ENCODE measurements at places on chromosomes 6 and 20.

DNA sequence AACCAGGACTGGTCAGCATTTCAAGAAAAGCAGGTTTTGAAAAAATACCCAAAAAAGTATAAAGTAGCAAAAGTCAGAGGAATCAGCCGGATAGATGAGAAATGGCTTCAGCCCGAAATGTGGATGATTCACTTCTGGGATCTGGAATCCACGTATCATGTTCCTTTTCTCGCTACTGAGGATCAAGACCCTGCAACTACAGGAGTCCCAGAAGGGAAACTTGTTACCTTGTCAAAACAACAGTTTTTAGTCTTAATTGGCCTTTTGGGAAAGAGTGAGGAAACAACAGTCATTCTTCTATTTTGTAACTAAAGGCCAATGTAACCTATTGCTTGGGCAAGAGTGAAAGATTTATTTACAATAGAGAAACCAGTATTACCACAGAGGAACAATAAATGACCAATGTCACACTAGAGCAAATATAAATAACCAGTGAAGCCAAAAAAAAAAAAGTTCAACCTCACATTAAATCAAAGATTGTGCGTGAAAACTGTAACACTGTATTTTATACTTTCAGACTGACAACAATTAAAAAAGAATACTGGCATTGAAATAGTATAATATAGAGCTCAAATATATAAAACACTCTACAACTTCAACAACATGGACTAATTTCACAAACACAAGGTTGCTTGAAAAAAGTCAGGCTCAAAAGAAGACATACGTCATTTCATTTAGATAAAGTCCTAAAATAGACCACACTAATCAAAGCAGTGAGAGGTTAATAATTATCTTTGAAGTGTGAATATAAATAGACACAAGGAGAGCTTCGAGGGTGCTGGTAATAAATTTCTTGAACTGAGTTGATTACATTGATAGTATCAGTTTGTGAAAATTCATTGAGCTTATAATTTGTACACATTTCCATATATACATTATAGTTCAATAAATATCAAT, 116.2 kb downstream of the GFRAL start:
- H3K27ac ChIP-seq: no peak overlapping the region
- DNase-seq: no peak
- no peaks in the 10 kb centered on the region for H3K36me3 ChIP-seq
- H3K4me1 ChIP-seq: no peaks in the 10 kb centered on the region
- H3K4me3 ChIP-seq: no peak overlapping the region

- peaks cover 58% of the 10 kb centered on the region for H3K4me1 ChIP-seq
- H3K27ac ChIP-seq: peak overlapping the region; percentile 80
These were observed 4.9 kb downstream of the CLIC5 start for GRCh38 chr6:46010771-46011170.

GRCh38 chr20:49951151-49951550, 15.0 kb downstream of the RNF114 start:
- H3K4me3 ChIP-seq: no peak overlapping the region
- no peak overlapping the region for H3K27ac ChIP-seq
- peaks cover 72% of the 10 kb centered on the region for H3K36me3 ChIP-seq
- peaks cover 9% of the 10 kb centered on the region for H3K4me1 ChIP-seq
- DNase-seq: no peak

DNA sequence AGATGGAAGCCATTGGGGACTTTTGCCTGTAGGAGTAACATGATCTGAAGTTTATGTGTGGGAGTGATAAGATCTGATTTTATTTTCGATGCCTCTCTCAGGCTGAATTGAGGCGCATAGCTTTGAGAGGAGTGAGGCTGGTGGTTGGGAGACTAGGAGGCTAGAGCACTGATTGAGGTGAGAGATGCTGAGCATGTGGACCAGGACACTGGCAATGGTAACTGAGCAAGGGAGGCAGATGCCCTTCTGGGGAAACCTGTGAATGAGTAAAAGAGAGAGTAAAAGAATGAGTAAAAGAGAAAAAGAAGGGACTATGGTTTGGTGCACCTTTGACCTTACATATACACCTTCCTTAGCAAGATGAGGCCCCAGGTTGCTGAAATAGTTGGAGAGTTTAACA, 3.0 kb downstream of the RRP36 start:
- H3K36me3 ChIP-seq: peaks cover 57% of the 10 kb centered on the region
- H3K4me3 ChIP-seq: peak overlapping the region; percentile 7
- H3K27ac ChIP-seq: peak overlapping the region; percentile 10
- H3K27me3 ChIP-seq: no peaks in the 10 kb centered on the region
- H3K4me1 ChIP-seq: peaks cover 18% of the 10 kb centered on the region
- no peak for DNase-seq

GRCh38 chr6:56241124-56241802, 6.1 kb downstream of the COL21A1 start:
- no peak for DNase-seq
- H3K27ac ChIP-seq: no peak overlapping the region
- no peaks in the 10 kb centered on the region for H3K27me3 ChIP-seq

- H3K36me3 ChIP-seq: no peaks in the 10 kb centered on the region
- peaks cover 4% of the 10 kb centered on the region for H3K27me3 ChIP-seq
These were observed 42.4 kb downstream of the PMEPA1 start for GRCh38 chr20:57667388-57667787.

DNA sequence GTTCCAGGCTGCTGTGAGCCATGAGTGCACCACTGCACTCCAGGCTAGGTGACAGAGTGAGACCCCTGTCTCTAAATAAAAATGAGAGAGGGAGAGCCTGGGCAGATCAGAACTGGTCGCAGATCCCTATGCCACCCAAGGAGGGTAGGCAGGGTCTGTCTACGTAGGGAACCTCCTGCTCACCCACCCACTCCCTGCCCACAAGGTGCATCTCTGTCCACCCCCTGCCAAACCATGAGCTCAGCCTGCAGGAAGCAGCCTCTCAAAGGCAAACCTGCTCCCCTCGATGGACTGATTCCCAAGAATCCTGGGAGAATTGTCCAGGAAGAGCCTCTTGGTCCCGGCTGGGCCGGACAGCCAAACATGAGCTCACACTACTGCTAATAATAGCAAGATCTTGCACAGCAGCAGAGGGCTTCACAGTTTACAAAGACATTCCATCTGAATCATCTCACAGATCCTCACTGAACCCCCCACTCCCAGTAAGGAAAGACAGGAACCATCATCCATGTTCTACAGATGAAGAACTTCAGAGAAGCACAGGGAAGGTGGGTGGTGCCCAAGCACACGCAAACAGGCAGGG, 27.8 kb upstream of the TLDC2 start:
- no peak overlapping the region for H3K27ac ChIP-seq
- no peaks in the 10 kb centered on the region for H3K36me3 ChIP-seq
- DNase-seq: no peak
- no peaks in the 10 kb centered on the region for H3K27me3 ChIP-seq

- H3K4me3 ChIP-seq: peak overlapping the region; percentile 55
- H3K27me3 ChIP-seq: peaks cover 31% of the 10 kb centered on the region
- no peak overlapping the region for H3K27ac ChIP-seq
These were observed 54.1 kb upstream of the TPD52L1 start for GRCh38 chr6:125099211-125100073.

GRCh38 chr6:100366419-100366818, 98.3 kb downstream of the SIM1 start:
- H3K27ac ChIP-seq: no peak overlapping the region
- no peaks in the 10 kb centered on the region for H3K36me3 ChIP-seq
- H3K4me3 ChIP-seq: no peak overlapping the region
- H3K4me1 ChIP-seq: no peaks in the 10 kb centered on the region
- H3K27me3 ChIP-seq: peaks cover 6% of the 10 kb centered on the region

- no peak for DNase-seq
- no peak overlapping the region for H3K27ac ChIP-seq
- no peaks in the 10 kb centered on the region for H3K36me3 ChIP-seq
- H3K4me1 ChIP-seq: peaks cover 11% of the 10 kb centered on the region
- no peak overlapping the region for H3K4me3 ChIP-seq
- H3K27me3 ChIP-seq: no peaks in the 10 kb centered on the region
These were observed 246.2 kb downstream of the HIVEP2 start for GRCh38 chr6:142698751-142699150.

DNA sequence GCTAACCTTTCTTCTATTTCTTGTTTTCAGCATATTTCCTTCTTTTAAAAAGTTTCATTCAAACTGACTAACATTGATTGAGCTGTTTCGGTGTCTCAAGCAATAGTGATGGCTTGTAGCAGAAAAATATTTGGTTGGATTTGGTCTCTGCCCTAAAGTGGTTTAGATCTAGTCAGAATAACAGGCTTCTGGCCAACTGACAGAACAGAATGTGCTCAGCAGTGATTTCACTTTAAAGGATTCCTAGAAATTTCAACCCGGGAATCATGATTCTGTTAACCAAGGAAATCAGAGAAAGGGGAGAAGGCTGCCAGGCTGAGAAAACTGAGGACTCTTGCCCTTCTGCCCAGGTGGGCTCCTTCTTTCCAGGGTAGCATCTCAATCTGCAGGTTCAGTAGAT, 16.6 kb upstream of the GSTA1 start:
- H3K27ac ChIP-seq: no peak overlapping the region
- no peak for DNase-seq
- no peaks in the 10 kb centered on the region for H3K36me3 ChIP-seq
- H3K27me3 ChIP-seq: no peaks in the 10 kb centered on the region
- H3K4me1 ChIP-seq: no peaks in the 10 kb centered on the region
- no peak overlapping the region for H3K4me3 ChIP-seq

- no peaks in the 10 kb centered on the region for H3K4me1 ChIP-seq
- DNase-seq: no peak
- H3K4me3 ChIP-seq: no peak overlapping the region
- H3K36me3 ChIP-seq: no peaks in the 10 kb centered on the region
These were observed 258.1 kb downstream of the BMP2 start for GRCh38 chr20:7025635-7026034.

- no peaks in the 10 kb centered on the region for H3K27me3 ChIP-seq
- no peak for DNase-seq
These were observed 32.9 kb downstream of the TRIM38 start for GRCh38 chr6:25995507-25995906.

GRCh38 chr20:14235355-14235754, 102.1 kb downstream of the FLRT3 start:
- no peaks in the 10 kb centered on the region for H3K36me3 ChIP-seq
- no peaks in the 10 kb centered on the region for H3K27me3 ChIP-seq
- H3K4me3 ChIP-seq: no peak overlapping the region
- DNase-seq: no peak

DNA sequence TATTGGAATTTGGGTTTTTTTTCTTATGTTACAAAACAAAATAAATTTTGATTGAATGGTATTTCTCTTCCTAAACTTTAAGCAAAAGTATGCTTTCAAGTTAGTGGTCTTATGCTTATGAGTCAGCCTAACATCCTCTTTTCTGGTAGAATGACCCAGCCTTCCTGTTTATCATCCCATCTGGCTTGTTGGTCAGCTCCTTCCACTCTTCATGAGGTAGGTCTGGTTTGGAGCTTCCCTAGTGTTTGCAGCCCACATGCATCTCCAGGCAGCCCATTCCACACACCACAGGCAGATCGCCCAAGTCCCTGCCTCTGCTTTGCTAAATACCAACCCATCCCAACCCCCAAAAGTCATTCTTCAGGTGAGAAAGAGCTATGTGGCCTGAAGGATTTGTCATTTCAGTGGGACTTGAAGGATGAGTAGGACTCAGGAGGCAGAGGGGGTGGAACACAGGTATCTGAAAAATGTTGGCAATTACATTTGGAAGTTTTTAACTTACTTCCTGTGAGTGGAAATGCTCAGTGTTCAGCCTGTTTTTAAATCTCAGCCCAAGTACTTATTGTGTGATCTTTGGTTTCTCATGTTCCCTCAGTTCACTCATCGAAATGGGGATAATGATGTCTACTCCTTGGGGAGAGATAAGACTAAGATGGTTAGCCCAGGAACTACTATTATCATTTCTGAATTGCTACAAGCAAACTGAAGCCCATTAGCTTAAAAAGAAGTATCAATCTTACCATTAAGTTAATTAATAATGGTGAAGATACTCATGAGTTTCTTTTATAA, 294.0 kb downstream of the ADGB start:
- no peak overlapping the region for H3K4me3 ChIP-seq
- no peaks in the 10 kb centered on the region for H3K36me3 ChIP-seq
- peaks cover 7% of the 10 kb centered on the region for H3K4me1 ChIP-seq
- no peak overlapping the region for H3K27ac ChIP-seq
- peaks cover 4% of the 10 kb centered on the region for H3K27me3 ChIP-seq
- DNase-seq: no peak

GRCh38 chr6:156410649-156411048, 366.5 kb upstream of the ARID1B start:
- no peaks in the 10 kb centered on the region for H3K36me3 ChIP-seq
- no peak overlapping the region for H3K4me3 ChIP-seq
- H3K27ac ChIP-seq: no peak overlapping the region
- H3K27me3 ChIP-seq: peaks cover 3% of the 10 kb centered on the region

- no peaks in the 10 kb centered on the region for H3K4me1 ChIP-seq
- no peak overlapping the region for H3K4me3 ChIP-seq
- H3K27me3 ChIP-seq: peaks cover 5% of the 10 kb centered on the region
- no peaks in the 10 kb centered on the region for H3K36me3 ChIP-seq
- no peak overlapping the region for H3K27ac ChIP-seq
- DNase-seq: no peak
These were observed 67.4 kb downstream of the ECT2L start for GRCh38 chr6:138863321-138863720.

Data from activated T-helper 2 cell treated with anti-CD3 and anti-CD28 coated beads, Interferon-gamma antibody, Interleukin-2, Interleukin-4, amounts not matched to agents 10 μg/mL and 5 μg/mL and 100 μg/mL, durations not matched to agents 14 hours and 24 hours and 36 hours (primary cell).